Esophagus squamous epithelium (tissue), 5 donors: ENCODE measurements at places on chromosomes 3 and 15.

- no peak for DNase-seq
Observed at GRCh38 chr15:85584872-85585271, 204.5 kb downstream of the AKAP13 start.

GRCh38 chr3:176571926-176572325 lies 625.4 kb downstream of the TBL1XR1 start:
- no peak for DNase-seq

DNA sequence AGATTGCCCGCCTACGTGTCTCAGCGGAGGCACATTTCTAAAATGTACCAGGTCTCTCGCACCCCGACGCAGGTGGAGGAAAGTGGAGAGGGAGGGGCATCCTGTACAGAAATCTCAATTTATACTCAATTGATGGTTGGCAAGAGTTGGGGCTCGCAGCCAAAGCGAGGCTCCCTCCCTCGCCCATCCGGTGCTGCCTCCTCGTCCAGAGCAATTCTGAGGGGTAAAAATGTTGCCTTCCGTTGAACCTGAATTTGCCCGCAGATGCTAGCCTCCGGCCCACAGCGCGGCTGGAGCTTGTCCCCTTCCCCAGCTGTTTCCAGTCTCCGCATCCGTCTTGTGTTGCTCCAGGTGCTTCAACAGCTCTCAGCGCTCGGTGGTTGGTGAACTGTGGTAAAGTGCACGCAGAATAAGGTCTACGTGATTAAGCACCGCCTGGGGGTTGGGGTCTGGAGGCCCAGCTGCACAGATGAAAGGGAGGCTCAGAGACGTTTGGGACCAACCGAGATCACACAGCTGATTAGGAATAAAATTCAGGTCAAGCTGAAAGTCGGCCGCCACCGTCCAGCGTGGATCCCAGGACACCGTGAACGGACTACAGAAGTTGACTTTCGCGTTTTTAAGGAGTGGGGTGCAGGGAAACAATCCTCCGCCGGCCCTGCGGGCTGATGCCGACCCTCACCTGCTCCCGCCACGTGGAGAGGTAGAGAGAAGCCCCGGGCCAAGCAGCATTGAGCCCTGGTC lies 846 bp upstream of the POLG start:
- no peak for DNase-seq

DNA sequence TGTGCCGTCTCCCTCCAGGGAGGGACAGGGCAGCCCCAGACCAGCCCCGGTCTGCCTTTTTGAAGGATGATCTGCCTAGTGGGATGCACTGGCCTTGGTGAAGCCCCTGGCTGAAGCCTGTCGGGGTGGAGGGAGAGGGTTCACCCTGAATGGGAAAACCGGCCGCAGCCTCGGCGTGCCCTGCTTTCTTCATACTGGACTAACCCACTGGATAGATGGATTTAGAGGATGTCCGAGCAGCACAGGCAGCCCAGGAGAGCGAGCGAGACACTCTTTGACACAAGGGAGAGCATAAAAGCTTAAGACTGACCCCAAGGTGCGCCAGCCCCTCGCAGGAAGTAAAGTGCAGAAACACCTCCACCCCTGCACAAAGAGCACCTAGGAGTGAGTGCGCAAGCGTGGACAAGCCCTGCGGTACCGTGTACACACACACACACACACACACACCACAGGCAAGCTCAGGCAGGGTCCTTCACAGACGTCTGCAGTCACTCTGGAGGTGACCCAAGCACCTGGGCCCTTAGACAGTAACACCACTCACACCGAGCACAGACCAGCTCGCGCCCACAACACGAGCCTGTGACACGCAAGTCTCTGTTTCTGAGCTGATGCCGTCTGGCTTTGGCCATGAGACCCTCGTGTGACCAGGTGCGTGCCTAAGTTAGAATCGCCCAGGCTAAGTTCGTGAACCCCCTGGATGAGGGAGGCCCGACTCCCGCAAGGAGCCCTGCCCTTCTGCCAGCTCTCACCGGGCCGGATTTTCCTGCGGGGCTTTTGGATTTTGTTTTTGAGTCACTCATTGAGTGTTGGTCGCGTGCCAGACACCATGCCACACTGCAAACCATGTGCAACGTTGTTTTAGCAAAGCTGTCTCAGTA lies 11.3 kb downstream of the SEMA4B start:
- DNase-seq = no peak

DNA sequence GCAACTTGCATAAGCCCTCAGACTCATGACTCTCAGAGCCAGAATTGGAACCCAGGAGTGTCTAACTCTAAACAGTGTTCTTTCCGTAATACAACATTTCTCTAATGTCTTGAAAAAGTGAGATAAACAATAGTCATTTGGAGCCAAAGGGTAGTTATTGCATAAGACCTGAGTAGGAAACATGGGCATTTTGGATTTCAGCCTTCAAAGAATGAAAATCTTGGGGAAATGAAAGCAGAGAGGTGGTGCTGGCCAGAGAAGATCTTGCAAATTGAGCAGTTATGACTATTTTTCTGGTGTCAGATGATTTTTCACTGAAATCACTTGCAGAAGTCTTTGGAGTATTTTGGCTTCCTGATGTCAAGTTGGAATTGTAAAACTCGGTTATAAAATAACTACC lies 379.4 kb downstream of the DIPK2A start:
- DNase-seq = no peak

DNA sequence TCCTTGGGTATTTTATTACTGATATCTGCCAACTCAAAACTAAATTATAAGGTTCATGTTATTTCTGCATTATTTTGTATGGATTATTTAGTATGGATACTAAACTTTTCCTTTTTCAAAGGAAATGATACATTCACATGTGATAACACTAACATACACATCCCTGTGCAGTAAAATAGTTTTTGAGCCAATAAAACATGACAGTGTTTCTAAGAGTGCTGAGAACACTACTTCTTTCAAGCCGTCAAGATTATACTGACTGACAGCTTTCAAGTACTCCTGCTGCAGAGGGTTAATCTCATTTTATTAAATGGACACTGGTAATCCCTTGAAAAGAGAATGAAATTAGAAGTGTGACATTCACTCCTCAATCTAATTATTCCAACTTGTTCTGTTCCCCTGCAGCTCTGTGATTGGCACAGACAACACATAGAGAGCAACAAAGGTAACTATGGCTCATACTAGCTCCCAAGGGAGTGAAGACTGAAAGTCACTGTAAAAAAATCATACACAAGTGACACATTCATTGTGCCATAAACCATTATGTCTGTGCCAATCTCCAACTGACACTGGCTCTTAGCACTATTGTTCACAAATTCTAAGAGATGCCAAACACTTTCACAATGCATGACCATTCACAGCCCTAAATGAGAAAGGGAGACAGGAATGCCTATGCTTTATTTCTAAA lies 468.6 kb downstream of the SHQ1 start:
- no peak for DNase-seq

DNA sequence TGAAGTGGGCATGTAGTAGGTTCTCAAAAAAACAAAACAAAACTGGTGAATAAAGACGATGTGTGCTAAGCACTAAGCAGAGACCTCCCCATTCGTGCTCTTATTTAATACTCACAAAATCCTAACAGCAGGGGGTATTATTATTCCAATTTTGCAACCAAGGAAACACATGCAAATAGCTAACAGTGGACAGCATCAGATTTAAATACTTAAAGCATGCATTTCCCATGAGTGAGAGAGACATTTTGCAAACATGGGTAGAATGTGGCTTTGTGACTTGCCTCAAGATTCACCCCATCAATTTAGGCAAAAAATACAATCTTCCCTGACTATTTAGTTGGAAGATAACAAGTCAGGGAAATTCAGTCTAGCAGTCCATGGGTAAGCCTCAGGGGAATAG lies 946.2 kb upstream of the CFAP20DC start:
- no peak for DNase-seq
